ENCODE measurements at places on chromosomes 16 and 17.

DNA sequence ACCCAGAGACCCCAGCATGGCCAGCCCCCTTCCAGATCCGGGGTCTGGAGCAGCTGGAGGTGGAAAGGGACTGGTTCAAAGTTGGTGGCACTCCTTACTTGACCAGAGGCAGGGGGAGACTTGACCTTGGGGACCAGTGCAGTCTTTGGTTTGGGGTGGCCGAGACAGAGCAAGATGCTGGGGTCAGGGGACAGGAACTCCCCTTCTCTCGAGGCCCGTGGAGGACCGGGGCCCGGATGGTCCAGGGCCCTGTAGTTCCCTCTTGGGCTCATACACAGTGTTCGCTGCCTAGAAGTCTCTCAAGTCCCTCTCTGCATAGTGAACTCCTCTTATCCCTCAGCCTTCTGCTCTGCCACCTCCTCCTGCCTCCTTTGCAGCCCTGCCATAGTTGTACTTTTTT is 601 bp upstream of the PRSS33 start:
- DNase-seq: no peak

GRCh38 chr16:85579923-85580580 is 33.1 kb upstream of the GSE1 start:
- DNase-seq: no peak

DNA sequence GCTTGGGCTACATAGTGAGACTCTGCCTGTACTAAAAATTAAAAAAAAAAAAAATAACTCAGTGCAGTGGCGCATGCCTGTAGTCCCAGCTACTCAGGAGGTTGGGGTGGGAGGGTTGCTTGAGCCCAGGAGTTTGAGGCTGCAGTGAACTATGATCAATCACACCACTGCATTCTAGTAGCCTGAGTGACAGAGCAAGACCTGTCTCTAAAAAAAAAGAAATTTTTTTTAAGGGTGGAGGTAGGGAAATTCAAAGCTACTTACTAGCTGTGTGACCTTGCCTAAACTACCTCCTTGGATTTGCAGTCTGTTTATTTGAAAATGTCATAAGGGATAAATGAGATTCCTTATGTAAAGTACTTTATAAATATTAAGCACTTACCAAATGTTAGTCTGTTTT is 3.4 kb upstream of the SMPD3 start:
- no peak for DNase-seq

DNA sequence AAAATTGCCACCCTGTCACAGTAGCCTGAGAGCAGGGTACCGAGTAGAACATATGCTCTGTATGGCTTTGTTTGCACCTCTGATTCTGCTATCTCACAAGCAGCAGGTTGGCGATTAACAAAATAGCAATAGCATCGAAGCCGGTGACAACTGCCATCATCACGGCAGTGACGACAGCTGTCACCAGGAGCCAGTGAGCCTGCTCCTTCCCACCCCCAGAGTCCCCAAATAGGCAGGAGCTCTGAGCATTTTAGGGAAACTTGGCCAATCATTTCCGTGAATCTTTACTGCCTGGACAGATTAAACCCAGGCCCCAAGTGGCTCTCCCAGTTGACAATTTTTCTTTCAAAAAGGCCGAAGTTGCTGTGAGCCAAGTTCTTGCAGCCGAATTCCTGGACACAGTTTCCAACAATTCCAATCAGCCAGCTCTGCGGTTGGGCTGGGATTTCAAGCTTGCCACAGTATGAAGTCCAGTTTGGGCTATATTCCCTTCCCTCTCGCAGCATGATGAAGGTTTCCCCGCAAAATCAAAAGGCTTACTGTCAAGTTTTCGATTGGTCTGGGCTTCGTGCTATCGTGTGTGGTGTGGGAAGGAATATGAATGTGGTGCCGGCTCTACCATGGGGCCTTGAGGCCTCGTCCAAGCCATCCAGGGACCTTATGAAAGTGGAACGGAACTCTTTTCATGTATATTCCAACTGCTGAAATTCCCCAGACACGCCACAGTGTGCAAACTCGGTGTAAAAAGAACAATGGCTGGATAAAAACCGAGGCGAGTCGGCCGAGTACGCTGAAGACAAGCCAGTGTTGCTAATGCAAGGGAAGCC is 186.6 kb downstream of the C16orf78 start:
- no peak for DNase-seq

GRCh38 chr16:30953511-30954124 is 3.9 kb upstream of the SETD1A start:
- DNase-seq: peak; percentile 80

- peak; percentile 93 for DNase-seq
Observed at GRCh38 chr17:50173335-50173941, 7.6 kb downstream of the SGCA start.

DNA sequence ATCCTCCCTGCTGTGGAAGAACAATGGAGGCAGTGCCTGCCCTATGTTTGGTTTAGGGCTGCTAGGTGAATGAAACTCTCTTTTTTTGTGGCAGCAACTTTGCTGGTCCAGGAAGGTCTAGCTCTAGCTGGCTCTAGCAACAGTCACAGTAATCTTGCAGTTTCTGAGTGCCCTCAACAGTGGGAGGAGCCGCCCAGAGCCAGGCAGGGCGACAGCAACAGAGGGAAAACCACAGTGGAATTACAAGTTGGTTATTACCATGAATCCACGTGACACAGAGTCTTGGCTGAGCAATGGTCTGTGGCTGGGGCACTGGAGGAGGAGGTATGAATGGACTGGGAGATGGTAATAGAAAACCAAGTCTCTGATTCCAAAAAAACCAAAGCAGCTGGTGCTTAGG is 10.3 kb downstream of the HSPB9 start:
- DNase-seq: peak; percentile 78

DNA sequence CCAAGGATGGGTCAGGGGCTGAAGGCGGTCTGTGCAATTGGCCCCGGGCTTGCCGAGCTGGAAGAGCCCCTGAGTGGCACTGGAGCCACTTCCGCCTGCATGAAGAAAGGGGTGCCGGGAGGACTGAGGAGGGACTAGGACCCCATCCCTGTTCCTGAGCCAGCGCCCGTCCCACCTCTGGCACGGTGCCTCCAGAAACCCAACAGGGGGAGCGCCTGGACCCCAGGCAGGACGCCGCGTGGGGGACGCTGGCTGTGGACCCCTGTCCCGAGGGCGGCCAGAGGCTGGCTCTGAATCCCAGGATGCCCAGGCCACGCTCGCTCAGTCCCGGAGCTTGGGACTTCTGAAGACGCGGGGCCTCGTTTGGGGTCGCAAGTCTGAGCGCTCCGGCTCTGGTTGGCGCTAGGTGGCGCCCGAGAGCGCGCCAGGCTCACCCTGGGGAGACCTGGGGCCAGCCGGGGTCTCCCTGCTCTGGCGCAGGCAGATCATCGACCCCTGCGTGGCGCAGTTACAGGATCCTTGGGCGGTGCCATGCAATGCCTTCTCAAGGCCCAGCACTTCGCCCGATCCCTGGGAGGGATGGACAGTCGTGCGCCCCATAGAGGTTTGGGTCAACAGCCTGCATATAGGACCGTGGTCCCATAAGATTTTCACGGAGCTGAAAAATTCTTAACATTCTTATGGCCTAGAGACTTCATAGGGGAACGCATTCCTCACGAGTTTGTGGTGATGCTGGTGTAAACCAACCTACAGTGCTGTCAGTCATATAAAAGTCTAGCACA is 58.5 kb upstream of the CREBBP start:
- peak; percentile 91 for DNase-seq

GRCh38 chr17:10809605-10810004 is 5.7 kb upstream of the TMEM238L start:
- DNase-seq: no peak

GRCh38 chr16:89117227-89117974 is 23.7 kb downstream of the ACSF3 start:
- no peak for DNase-seq

GRCh38 chr16:9736547-9736946 is 445.7 kb downstream of the GRIN2A start:
- no peak for DNase-seq

GRCh38 chr16:78784771-78785170 is 685.3 kb downstream of the WWOX start:
- no peak for DNase-seq

- peak; percentile 46 for DNase-seq
Observed at GRCh38 chr17:81349397-81350319, 45.6 kb upstream of the BAHCC1 start.

- peak; percentile 87 for DNase-seq
Observed at GRCh38 chr17:37047631-37048104, 98.9 kb downstream of the AATF start.

- no peak for DNase-seq
Observed at GRCh38 chr16:89048871-89049422, 44.7 kb upstream of the ACSF3 start.

- peak; percentile 67 for DNase-seq
Observed at GRCh38 chr16:85245307-85246172, 133.3 kb upstream of the CIBAR2 start.

- peak; percentile 81 for DNase-seq
Observed at GRCh38 chr16:5041600-5042133, 7.9 kb upstream of the NAGPA start.

DNA sequence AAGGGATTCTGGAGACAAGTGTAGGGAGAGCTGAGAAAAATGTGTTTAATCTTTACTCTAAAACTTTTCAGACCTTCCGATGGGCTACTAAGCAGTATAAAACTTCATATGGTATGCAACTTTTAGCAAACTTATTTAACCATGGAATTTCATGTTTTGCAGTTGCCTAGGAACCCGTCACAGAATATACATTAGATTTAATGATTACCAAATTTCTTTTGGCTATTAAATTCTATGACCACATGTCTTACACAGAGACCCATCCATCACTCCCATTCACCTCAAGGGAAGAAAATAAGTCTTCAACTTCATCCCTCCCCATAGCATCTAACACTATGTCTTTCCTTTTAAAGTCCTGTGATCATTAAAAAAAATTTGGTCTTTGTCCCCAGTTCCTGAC is 54.9 kb downstream of the HS3ST3A1 start:
- no peak for DNase-seq

- peak; percentile 94 for DNase-seq
Observed at GRCh38 chr17:16419074-16419928, 3.9 kb downstream of the TRPV2 start.

DNA sequence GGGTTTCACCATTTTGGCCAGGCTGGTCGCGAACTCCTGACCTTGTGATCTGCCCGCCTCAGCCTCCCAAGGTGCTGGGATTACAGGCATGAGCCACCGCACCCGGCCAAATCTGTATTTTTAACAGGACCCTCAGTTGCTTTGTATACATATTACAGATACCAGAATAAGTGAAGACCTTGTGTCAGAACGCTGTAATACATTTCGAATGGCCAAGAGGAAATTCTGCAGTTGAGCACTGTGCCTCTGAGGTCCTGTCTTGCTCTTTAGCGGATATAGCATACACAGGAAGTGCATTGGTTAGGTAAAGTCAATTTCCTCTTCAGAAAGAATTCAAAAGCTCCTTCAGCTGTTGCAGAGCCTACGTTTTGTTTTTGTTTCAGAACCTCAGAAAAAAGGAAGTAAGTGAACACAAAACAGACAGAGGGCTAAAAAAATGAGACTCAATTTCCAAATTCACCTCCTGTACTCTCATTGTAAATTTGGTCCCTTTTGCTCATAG is 15.7 kb downstream of the CRLF3 start:
- DNase-seq: peak; percentile 45

GRCh38 chr17:82871056-82871775 is 31.4 kb upstream of the ZNF750 start:
- no peak for DNase-seq

GRCh38 chr17:17723354-17724261 is 42.4 kb downstream of the RAI1 start:
- peak; percentile 92 for DNase-seq

GRCh38 chr17:19270704-19271611 is 33.8 kb downstream of the EPN2 start:
- DNase-seq: no peak

DNA sequence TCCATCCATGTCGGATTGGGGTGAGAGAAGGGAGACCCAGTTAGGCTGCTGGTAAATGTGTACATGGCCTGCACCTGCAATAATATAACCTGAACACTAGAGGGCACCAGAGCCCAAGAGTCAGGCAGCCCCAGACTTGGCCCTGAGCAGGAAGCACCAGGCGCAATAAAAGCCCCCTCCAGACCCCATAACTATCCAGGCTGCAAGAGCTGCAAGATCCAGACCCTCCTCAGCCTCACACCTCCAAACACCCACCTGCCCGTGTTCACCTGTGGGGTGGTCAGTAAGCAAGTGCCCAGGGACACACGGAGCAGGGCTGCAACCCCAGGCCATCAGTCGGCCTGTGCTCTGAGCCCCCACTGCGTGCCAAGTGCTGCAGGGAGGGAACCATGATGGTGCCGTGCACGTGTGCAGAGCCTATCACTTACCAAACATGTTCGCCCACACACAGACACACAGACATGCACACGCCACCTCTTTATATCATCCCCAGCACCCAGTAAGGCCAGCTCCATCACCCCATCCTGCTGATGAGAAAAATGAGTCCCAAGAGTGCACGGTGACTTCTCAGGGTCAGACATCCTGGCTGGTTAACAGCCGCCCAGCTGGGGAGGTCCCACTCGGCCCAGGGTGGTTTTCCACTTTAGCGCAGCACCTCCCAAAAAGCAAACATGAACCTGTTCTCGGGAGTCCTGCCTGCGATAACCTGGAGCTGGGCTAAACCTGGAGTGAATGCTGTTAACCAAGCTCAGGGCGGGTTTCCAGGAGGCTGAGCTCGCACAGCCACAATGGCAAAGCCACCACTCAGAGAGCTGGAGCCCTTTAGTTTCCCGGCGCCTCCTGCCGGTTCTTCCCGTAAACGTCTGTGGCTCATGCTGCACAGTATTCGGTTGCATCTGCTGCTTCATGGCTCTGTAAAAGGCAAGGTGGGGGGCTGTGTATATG is 439.8 kb downstream of the SOX9 start:
- DNase-seq: peak; percentile 39

DNA sequence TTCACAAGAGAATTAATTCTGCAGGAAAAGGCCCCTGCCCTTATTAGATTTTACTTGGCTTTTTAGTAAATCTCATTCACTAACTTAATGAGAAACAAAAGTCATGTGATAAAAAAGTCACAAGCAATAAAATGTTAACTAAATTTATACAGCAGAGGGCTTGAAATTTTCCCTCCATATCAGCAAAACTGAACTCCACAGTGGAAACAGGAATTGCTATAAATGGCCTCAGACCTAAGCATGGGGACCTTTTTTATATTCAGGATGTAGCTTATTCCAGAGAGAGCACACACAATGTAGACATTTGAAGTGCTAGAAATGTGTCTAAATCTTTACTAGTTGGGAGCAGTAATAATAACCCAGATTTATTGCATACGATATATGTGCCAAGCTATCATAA is 291.5 kb downstream of the C16orf95 start:
- no peak for DNase-seq

- no peak for DNase-seq
Observed at GRCh38 chr17:38921756-38922411, 3.5 kb upstream of the LASP1NB start.

GRCh38 chr16:67537270-67537635 is 8.6 kb downstream of the RIPOR1 start:
- peak; percentile 65 for DNase-seq

- no peak for DNase-seq
Observed at GRCh38 chr16:47640661-47641060, 179.5 kb downstream of the PHKB start.

- DNase-seq: no peak
Observed at GRCh38 chr16:69239851-69240250, 52.9 kb downstream of the SNTB2 start.

DNA sequence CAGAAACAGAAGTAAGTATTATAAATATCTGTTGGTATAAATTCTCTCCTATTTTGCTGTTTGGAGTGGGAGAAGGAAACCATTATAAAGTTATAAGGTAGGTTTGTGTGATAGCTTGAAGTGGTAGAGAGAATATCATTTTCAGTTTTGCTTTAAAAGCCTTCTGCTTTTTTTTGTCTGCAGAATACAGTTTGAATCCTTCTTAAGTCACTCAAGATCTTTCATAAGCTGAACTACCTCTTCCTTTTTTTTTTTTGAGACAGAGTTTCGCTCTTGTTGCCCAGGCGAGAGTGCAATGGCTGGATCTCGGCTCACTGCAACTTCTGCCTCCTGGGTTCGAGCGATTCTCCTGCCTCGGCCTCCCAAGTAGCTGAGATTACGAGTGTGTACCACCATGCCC is 9.0 kb downstream of the ATAD5 start:
- DNase-seq: no peak

Measured in iris pigment epithelial cell (primary cell).